SW480 (cell line): ENCODE measurements at places on chromosomes 11 and 22.
A peak's percentile ranks its signal among the peaks of the same experiment; 100 is the strongest.

DNA sequence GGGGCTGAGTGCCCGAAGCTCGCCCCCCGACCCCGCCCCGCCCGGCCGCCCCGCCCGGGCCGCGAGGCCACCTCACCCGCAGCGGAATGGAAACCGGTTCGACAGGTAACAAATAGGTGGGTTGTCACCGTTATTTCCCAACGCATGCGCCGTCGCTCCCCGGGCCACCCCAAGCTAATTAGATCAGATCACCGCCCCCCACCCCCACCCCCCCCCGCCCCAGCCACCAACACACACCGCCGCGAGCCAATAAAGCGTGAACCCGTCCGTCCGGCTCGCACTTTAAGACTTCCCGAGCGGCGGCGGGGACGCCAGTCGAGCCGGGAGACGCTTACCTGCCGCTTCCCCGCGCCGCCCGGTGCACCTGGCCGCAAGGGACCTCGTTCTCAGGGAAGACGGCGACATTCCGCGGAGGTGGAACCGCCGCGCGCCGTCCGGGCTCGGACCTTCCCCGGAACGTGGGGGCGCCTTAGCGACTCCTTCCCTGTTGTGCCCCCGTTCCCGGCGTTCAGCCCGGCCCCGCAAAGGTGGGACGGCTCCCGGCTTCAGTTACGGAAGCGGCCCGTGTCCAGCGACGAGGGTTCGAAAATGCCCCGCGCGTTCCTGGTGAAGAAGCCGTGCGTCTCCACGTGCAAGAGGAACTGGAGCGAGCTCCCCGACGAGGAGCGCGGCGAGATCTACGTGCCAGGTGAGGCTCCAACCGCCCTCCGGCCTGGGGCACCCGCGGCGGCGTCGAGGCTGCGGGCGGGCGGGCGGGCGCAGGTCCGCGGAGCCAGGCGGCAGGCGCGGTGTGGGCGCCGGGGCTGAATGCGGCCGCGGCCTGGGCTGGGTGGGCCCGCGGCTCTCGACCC is at the start of gene OVOL1:
TSS of gene OVOL1 (plus strand) at position 278 of the 851 bp plus-strand sequence. CDS start at position 589, 311 bp downstream.
- DNase-seq = no peak

DNA sequence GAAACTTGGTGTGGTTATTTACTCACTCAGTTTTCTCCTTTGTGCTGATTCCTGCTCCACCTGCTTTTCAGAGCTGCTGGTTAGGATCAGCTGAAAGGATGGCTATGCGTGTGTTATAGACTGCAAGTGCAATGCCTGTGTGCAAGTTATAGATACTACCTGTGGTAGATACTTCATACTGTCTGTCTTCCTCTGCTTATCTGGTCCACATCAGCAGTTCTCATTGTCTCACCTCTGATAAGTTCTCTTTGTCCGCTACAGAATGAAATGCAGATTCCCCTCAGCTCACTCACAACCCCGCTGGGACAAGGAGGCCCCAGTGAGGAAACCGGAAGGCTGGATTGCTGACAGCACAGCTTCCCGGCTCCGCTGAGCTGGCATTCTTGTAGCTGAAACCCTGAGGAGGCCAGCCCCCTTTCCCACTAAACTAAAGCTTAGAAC is 37.5 kb upstream of the LYVE1 start:
- DNase-seq = no peak

DNA sequence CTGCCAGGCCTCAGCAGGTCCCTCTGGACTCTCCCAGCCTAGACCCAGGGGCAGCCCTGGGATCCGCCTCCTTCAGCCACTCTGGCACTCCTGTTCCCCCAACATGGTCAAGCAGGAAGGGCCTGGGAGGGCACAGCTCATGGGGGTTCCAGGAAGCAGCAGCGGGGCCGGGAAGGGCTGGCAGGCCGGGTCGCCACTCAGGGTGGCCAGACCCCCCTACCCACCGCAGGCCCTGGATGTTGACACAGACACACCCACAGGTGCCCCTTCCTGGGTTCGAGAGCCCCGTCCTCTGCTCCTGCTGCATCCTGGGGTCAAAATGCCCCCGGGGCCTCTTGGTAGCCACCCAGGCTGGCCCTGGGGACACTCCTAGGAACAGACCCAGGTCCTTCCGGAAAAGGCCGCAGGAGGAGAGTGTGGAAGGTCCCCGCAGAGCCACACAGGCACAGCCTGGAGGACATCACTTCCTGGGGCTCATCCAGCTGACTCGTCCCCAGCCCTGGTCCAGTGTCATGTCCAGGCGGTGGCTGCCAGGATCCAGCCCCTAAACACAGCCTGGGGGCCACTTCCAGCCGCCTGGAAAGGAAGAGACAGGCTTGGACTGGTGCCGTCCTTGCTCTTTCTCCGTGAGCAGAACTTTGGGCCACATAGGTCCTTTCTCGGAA is 6.8 kb upstream of the PIM3 start:
- no peak for DNase-seq

- peak; percentile 11 for DNase-seq
Observed at GRCh38 chr11:75625021-75625420, 43.8 kb downstream of the MAP6 start.

- DNase-seq = no peak
Observed at GRCh38 chr11:44607987-44608386, 42.5 kb downstream of the CD82 start.

DNA sequence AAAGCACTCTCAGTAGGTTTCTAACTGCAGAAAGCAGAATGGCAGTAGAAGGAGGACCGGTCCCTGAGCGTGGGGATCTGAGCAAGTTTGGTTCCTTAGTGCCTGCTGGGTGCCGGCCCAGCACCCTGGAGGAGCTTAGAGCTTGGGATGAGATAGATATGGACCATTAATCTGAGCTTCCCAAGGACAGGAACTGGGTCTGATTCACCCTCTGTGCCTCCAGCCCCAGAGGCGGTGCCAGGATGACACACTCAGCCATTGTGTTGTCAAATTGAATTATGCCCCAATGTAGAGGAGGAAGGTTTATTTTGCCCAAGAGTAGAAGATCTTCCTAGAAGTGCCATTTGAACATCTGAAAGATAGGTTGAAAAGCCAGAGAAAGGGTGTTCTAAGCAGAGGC is 4.3 kb downstream of the ZC3H7B start:
- DNase-seq = no peak

- no peak for DNase-seq
Observed at GRCh38 chr22:47230741-47231140, 468.3 kb downstream of the TBC1D22A start.

DNA sequence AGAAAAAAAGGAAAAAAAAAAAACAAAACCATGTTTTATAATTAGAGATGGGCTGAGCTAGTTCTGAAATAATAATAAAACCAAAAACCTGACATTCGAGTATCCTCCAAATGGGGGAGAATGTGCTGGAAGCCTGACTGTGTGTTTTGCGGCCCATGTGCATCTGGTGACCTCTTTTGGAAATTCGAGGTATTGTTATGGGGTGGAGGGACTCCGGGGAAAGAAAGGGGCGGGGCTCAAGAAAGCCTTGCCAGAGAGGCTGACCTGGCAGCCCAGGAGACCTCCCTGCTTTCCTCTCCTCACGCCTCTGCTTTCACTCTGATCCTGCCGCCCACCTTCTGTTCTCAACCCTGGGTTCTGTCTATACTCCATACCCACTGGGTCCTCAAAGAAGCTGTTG is 72.9 kb downstream of the CTTN start:
- no peak for DNase-seq

DNA sequence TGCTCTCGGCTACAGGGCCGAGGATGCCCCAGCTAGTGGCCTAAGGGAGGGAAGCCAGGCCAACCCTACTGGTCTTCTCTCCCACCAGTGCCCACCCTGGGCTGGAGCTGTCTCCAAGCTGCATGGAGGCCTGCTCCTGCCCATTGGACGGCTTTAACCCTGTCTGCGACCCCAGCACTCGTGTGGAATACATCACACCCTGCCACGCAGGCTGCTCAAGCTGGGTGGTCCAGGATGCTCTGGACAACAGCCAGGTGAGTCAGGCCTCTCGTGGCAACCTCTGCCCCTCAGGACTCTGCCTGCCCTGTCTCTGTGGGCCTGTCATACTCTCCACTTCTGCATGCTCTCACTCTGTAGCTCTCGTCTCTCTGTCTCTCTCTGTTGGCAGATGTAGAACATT is 44.1 kb upstream of the TPBGL start:
- no peak for DNase-seq

GRCh38 chr11:104678408-104678807 is 219.9 kb downstream of the CASP12 start:
- DNase-seq = no peak

DNA sequence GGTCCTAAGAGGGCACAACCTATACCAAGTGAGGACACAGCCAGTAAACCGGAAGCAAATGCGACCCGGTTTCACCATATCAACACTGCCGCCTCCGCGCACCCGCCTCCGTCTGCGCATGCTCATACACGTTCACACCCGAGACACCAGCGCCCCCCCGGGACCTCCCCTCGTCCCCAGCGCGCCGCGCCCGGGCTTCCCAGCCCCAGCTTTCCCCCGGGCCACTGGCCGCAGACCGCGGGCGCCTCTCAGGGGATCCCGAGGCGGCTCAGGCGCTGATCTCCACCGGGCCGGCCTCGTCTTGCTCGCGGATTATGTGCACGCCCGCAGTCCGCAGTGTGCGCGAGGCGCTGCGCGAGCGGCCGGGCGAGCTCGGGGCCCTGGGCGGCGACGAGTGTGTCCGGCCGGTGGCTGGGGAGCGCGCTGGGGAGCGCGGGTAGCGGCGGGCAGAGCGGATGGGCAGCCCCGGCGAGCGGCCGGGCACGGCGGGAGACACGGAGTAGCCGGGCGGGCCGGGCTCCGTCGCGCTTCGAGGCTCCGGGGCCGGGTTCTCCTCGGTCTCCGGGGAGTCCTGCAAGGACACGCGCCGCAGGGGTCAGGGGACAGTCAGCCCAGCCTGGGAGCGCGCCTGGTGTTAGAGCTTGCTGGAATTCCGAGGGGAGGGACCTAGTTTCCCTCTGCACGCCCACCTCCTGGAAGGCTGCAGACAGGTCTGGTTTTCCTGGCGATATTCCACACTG is 2.0 kb downstream of the HEPN1 start:
- no peak for DNase-seq

DNA sequence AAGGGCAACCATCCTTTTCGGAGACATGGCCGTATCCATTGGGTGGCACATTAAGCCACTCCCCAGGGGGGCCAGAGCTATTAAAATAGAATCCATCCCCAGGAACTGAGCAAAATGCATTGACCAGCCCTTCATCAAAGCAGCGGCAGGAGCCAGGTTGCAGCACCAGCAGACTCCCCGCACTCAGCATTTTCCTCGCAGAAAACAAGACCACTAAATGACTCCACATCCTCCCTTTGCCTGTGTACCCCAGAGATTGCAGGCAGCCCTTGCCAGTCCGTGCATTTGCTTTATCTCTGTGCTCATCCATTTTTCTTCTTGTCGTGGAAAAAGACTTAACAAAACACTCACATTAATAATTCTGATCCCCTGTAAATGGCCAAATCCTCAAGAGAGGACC is 144.4 kb upstream of the LARGE1 start:
- DNase-seq = no peak

DNA sequence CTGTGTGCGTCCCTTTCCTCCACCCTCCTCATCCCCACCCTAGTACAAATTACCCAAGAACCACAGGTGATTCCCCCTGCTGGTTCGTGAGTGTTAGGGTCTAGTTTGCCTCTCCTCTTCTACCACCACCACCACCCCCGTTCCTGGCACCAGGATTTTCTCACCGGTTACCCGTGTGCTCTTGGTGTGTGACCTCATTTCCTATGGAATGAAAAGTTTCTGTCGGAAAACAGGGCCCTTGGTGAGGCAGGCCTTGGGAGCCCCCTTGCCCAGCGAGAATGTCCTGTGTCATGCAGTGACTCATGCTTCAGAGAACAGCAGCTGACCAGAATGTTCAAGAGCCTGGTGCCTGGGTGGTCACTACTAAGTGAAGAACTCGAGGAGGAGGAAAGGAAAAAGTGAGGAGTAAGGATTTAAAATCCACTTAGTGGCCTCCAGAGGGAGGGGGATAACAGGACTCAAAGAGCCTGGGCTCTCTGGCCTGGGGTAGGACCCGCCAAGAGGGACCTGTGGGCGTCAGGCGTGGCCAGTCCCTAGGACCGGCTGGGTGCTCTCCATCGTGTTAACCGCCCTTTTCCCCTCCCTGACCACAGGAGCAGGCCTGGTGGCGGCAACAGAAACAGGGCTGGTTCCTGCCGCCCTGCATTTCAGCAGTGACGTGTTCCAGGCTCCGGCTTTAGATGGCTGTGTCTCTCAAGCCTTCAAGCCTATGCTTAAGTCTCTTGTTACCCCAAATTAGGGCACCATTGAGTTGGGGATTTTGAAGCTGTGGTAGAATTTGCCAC is 30.2 kb downstream of the C22orf31 start:
- peak; percentile 95 for DNase-seq

GRCh38 chr11:25065746-25066145 is 568.9 kb downstream of the LUZP2 start:
- peak; percentile 2 for DNase-seq

- DNase-seq = no peak
Observed at GRCh38 chr11:47236482-47236881, 12.1 kb downstream of the ACP2 start.

- DNase-seq = no peak
Observed at GRCh38 chr22:18976197-18976751, 40.2 kb upstream of the PRODH start.

DNA sequence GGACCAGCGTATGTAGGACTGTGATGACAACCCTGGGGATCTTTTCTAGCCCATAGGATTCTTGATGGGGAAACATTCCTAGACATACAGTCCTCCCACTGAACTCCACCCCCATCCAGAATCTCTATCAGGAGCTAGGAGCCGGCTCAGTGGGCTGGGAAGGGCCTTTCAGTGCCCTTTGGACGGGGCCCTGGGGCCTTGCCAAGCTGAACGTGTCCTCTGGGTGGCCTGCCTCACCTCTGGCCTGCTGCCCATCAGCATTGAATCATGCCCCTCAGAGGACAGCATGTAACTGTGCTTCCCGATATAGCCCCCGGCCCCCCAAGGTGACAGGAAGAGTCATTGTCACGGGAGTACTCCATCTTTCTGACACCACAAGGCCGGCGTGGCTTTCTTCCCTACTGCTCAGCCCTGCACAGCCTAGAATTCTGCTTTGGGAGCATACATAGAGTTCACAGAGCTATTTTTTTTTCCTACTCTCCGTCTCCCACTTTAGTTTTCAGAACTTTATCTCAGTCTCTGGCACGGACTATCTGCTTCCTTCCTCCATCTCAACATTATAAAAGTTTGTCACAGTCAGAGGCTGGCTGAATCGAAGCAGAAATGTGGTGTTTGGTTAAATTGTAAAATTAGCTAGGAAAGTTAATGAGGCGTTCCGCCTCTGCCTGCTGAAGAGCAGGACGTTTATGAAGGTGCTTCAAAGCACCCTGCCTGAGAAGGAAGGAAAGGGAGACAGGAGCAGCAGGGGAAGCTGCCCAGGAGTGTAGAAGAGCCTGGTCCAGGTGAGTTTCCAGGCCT is 111.9 kb downstream of the ZBTB16 start:
- no peak for DNase-seq

GRCh38 chr22:45318558-45319323 is 9.0 kb downstream of the FAM118A start:
- no peak for DNase-seq

- no peak for DNase-seq
Observed at GRCh38 chr22:29451863-29452262, 13.5 kb downstream of the RFPL1 start.
